Memory B cell (primary cell): ENCODE measurements at places on chromosomes 3 and 15.

DNA sequence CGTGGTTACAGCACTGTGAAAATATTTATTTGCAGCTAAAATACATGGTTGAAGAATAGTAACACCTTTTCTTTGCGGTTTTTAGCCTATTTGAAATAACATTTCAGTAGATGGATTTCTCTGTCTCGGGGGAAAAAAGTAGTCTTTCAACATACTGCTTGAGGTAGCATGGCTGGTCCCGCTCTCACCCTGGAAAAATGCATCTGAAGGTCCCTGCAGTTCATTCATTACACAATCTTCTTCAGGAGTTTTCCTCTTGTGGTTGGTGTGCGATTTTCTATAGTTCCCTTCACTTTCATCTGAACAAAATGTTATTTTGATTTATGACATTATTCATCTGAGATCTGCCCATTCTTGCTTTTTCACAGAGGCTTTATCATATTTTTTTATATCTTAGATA is 75.9 kb downstream of the STRIT1 start:
- no peak overlapping the region for H3K4me3 ChIP-seq
- H3K27ac ChIP-seq = no peak overlapping the region
- H3K27me3 ChIP-seq = no peaks in the 10 kb centered on the region
- H3K36me3 ChIP-seq = no peaks in the 10 kb centered on the region
- no peak for DNase-seq
- no peaks in the 10 kb centered on the region for H3K4me1 ChIP-seq

GRCh38 chr15:55014391-55015092 is 182.2 kb downstream of the RSL24D1 start:
- H3K27me3 ChIP-seq = peaks cover 9% of the 10 kb centered on the region
- H3K27ac ChIP-seq = no peak overlapping the region
- no peaks in the 10 kb centered on the region for H3K36me3 ChIP-seq

GRCh38 chr3:73874606-73875369 is 250.0 kb upstream of the PDZRN3 start:
- H3K4me1 ChIP-seq = no peaks in the 10 kb centered on the region
- H3K36me3 ChIP-seq = no peaks in the 10 kb centered on the region
- H3K27ac ChIP-seq = no peak overlapping the region
- H3K4me3 ChIP-seq = no peak overlapping the region

- H3K27ac ChIP-seq = no peak within 1 kb of the TSS
- H3K27me3 ChIP-seq = peaks cover 39% of the 10 kb centered on the region
- H3K4me1 ChIP-seq = peaks cover 18% of the 10 kb centered on the region
Observed at GRCh38 chr15:74995182-74995778, at the start of gene SCAMP5. SCAMP5 (plus strand) TSS chr15:74995563; CDS start chr15:75011840, 16,277 bp downstream.
